T-helper 9 cell (primary cell): ENCODE measurements at places on chromosomes 3 and 15.

DNA sequence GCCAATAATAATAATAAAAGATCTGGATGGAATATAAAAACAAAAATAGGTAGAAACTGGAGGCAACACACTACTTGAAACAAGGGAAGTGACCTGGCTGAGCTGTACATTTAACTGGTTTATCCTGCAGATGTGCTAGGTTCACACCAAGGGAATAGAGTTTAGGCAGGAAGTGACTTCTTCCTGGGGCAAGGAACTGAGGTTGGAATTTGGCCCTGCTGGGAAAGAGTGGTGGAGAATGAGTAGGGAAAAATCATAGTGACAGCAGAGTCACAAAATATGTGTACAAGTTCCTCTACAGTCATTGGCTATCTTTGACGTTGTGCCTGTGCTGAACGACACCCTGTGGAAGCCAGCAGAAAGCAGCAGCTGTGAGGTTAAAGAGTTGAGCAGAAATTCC lies 44.1 kb downstream of the ARHGAP11B start:
- DNase-seq, result no peak

- peak; percentile 59 for DNase-seq
Observed at GRCh38 chr15:30991255-30992235, at the start of gene MTMR10. TSS of gene MTMR10 (minus strand) at chr15:30991628. CDS start at chr15:30991506, 122 bp downstream.

DNA sequence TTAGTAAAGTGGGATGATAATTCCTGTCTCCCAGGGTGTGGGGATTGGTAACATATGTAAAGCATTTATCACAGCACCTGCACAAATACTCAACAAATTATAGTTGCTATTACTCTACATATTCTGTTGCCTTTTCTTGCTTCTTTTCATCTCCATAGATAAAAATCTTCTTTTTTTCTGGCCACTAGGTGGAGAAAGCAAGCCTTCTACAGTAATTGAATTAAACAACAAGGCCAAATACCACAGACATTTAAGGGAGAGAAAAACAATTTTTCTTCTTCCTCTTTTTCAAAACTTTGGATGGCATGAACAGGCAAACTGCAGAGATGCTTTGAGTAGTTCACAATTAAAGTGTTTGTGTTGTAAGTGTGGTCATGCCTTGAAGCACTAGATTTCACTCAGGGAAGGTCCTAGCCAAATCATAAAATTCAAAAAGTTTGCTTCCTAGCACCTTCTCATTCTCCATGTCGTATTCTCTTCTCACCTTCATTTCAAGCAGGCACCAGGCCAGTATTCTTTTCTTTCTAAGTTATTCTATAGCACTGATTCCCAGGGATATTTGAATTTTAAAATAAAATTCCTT lies 493.4 kb upstream of the TGFBR2 start:
- no peak for DNase-seq

DNA sequence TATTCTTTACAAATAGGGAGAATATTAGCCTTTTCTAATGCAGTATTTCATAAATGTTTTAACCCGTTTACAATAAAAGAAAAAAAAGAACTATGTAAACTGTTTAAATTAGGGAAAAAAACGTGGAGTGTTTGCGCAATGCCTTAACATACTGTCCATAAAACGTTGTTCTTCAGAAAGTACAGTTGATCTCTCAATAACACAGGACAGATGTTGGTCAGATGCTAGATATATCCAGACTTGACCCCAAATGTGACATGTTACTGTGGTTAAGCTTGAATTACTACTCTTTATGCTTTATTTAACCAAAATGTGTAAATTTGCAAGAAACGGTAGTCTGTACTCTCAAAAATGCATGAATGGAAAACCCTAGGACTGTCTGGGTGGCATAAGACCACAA lies 110.3 kb downstream of the PLOD2 start:
- DNase-seq, result no peak

DNA sequence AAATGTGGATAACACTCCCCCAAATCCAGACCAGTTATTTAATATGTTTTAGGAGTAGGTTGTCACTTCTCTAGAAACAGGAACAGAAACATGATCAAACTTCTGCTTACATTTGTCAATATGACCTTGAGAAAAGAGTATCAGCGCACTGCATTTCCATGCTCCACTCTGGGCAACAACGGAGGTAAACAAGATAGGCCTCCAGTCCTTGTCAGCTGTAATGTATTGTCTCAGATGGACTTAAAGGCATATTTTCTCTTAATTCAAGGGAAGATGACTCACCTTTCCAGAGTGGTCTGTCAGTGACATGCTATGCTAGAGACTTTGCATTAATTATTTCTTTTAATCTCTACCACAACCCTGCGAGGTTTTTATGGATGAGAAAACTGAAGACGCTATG lies 51.6 kb upstream of the TCF12 start:
- DNase-seq, result no peak
